Activated T-cell treated with anti-CD3 and anti-CD28 coated beads, Interleukin-2, amount 50 U/mL, for 72 hours (primary cell): ENCODE measurements at places on chromosomes 7 and 10. TPM values are rescaled to one million over a fixed set of nuclear protein-coding genes. Genes with fewer than 3 reads are reported as not detected.

The MMP21 gene
- total RNA-seq: not detected

The KLLN gene
- 0.22 TPM for total RNA-seq

The HYAL4 gene
- total RNA-seq: 1.8 TPM

The OR2A12 gene
- total RNA-seq: not detected

The ABCB4 gene
- 0.69 TPM for total RNA-seq

The PNLIPRP3 gene
- not detected for total RNA-seq

The FGFBP3 gene
- total RNA-seq: 1.1 TPM

The UNC5B gene
- 0.05 TPM for total RNA-seq

The OLAH gene
- total RNA-seq: 3.8 TPM

The HOXA7 gene
- not detected for total RNA-seq

- no peak for DNase-seq
Measured at GRCh38 chr7:121041516-121042148, 53.1 kb downstream of the CPED1 start.

GRCh38 chr10:23432639-23433038 is 6.2 kb upstream of the OTUD1 start:
- no peak for DNase-seq

- DNase-seq: no peak
Measured at GRCh38 chr10:126247446-126247975, 140.8 kb downstream of the ADAM12 start.

GRCh38 chr10:50596456-50596855 is 27.3 kb downstream of the SGMS1 start:
- no peak for DNase-seq

DNA sequence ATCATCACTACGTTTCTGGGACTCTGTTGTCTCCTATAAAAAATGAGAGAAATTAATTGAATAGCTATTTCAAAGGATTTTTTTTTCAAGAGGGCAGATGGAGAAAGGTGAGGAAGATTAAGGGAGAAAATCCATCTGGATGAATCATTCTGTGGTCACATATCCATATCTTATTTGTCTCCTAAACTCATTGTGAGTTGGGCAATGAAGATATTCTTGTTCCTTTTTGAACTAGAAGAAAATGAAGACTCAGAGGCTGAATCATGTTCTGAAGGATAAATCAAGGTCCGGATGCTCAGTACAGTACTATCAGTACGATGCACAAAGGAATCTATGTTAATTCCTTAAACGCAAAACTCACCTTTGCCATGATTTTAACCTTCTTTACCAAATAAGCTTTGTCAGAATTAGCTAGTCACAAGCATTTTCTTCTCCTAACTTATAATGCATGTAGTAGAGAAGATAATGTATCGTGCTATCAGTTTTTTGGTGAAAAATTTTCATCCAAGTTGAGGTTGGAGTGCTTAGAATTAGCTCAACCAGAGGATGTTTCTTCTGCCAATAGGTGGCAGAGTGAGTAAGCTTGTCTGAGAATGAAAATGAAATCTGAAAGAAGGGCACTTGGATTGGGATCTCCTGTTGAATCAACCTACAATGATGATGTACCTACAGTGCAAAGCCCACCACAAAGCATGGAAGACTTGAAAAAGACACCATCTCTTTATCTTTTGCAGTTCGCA is 446.9 kb downstream of the KIF20B start:
- DNase-seq: no peak

DNA sequence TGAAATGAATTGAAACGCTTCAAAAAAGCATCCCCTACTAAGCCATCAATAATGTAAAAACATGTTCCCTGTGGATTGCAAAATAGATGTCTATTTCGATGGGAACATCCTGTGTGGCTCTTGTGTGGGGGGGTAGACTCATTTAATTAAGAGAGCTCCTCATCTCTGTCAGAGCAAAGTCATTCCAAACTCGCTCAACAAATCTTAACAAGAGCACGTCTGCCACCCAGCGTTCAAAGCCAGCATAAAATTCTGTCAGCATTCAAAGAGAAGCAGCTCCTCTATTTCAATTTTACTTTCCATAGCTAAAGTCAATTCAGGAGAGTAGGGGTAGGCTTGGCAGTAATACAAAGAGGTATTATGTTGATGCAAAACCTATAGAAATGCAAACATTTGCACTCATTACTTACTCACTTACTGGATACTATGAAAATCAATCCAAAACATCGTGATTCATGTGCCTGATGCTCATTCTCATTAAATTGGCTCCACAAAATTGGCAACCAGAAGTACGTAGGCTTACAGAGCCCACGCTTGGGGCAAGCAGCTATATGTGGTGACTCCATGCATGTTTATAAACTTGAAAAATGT is 114.9 kb downstream of the IPMK start:
- DNase-seq: peak; percentile 46

GRCh38 chr7:22867003-22867402 is 44.4 kb upstream of the TOMM7 start:
- no peak for DNase-seq

- peak; percentile 68 for DNase-seq
Measured at GRCh38 chr10:62732841-62733653, 71.5 kb upstream of the ADO start.

DNA sequence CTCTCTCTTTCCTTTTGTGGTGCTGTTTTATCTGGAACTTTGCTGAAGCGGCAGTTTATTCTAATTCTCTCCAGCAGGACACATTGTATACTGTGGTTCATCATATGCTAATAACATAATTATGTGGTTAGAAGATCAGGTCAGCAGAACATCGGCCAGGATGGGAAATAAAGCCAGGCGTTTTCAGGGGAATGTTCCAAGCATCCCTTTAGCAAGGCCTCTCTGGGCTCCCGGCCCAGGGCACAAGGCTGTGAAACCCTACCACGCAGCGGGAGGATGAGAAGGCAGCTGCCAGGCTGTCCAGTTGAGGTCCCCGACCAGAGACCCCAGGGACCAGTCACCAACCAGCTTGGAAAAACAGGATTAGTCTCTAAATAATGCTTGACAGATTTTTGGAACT is 112.2 kb upstream of the GALNT17 start:
- DNase-seq: no peak

DNA sequence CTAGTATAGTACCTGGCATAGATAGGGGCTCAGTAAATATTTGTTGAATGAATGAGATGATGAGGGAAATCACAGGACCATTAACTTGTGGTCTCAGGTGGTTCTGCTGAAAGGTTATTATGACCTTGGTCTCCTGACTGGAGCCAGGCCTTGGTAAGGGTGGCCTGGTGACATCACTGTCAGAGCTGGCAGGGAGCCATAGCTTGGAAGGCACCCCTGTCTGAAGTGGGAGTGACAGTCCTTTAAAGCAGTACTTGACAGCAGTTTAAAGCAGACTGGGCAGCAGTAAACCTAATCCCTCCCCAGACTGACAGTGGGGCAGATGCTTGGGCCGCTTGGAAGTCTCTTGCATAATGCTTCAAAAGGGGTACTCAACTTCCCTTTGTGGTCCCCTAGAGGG is 13.4 kb downstream of the DPCD start:
- DNase-seq: no peak

GRCh38 chr10:133167693-133168616 is 7.9 kb downstream of the KNDC1 start:
- DNase-seq: no peak

- no peak for DNase-seq
Measured at GRCh38 chr10:112168733-112169132, 14.8 kb downstream of the GPAM start.

DNA sequence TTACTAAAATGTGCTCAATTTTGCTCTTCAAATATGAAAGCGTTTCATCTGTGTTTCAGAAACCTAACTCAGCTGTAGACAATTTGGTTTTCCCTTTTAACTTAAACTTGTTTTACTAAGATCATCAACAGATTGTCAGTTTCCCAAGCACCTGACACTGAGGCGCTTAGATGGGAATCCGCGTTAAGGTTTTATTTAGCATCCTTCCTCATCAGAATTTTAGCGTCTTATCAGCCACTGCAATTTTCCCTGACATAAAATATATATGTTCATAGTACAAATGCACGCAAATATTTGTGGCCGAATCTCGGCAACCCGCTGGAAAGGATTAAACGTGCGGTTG is 1.2 kb downstream of the SGCE start:
- no peak for DNase-seq

GRCh38 chr10:96468845-96469244 is 44.9 kb downstream of the TLL2 start:
- DNase-seq: no peak

GRCh38 chr10:113612154-113612553 is 51.7 kb downstream of the NRAP start:
- no peak for DNase-seq

- DNase-seq: no peak
Measured at GRCh38 chr10:75049316-75050148, 61.9 kb upstream of the SAMD8 start.

DNA sequence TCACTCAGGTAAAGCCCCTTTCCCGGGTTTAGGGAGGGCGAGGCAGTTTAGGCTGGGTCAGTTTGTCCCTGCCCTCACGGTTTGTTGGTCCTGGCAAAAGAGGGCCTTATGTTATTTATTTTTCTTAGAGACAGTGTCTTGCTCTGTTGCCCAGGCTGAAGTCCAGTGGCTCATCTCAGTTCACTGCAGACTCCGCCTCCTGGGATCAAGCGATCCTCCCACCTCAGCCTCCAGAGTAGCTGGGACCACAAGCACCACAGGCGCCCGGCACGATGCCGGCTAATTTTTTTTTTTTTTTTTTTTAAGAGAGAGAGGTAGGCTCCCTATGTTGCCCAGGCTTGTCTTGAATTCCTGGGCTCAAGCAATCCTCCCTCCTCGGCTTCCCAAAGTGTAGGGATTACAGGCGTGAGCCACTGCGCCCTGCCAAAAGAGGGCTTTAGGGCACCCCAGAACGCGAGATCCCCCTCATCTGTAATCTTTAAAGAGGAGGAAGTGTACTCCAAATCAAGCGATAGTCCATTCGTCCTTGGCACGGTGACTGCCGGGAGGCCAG is 626 bp upstream of the BMS1 start:
- DNase-seq: no peak

GRCh38 chr7:27173956-27174873 is at the start of gene HOXA10:
Gene HOXA10 (minus strand): TSS chr7:27174320. CDS start chr7:27174306, 14 bp downstream.
- DNase-seq: no peak

GRCh38 chr10:73931767-73932619 is 21.1 kb downstream of the PLAU start:
- peak; percentile 77 for DNase-seq

- no peak for DNase-seq
Measured at GRCh38 chr7:33601101-33601500, 304.2 kb upstream of the BMPER start.

GRCh38 chr7:121271916-121272315 is 56.9 kb upstream of the WNT16 start:
- no peak for DNase-seq

- no peak for DNase-seq
Measured at GRCh38 chr7:123972045-123972444, 47.0 kb downstream of the SPAM1 start.

DNA sequence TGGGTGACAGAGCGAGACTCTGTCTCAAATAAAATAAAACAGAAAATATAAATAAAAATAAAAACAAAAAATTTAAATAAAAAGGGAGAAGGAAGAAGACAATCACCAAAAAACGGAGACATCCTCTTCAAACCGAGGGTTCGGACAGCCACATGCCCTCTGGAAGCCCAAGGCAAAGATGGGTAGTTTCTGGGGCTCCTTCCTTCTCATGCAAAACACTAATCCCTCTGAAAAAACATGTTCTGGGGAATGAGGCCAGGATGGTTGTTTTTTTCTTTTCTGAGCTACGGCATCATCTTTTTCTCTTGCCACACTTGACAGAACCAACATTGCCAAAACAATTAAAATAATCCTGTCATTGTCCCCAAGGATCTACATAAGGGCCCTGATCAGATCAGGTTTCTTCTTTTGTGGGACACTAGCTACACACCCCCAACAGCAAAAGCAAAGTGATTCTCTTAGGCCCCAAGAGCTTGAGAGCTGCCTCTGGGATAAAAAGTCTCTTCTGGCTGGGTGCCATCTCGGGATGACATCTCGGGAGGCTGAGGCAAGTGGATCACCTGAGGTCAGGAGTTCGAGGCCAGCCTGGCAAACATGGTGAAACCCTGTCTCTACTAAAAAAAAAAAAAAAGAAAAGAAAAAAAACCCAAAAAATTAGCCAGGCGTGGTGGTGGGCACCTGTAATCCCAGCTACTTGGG is 14.2 kb upstream of the POR start:
- DNase-seq: no peak

- no peak for DNase-seq
Measured at GRCh38 chr10:87550741-87551140, 46.0 kb downstream of the MINPP1 start.

DNA sequence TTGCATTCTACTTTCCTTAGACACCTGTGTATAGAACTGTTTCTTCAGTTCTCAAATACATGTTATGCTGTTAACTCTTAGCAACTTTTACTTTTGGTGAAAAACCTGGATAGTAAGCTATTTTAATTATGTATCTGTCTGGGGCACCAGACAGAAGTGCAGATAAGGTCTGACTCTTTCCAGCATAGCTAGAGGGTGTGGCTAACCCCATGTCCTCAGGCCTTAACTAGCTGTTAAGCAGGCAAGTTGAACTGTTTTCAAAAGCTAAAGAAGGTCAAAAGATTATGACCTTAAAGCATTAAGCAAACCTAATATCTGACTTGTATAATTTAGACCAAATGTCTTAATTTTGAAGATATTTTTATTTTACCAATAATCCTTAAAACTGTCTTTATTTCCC is 45.1 kb upstream of the INHBA start:
- DNase-seq: no peak

DNA sequence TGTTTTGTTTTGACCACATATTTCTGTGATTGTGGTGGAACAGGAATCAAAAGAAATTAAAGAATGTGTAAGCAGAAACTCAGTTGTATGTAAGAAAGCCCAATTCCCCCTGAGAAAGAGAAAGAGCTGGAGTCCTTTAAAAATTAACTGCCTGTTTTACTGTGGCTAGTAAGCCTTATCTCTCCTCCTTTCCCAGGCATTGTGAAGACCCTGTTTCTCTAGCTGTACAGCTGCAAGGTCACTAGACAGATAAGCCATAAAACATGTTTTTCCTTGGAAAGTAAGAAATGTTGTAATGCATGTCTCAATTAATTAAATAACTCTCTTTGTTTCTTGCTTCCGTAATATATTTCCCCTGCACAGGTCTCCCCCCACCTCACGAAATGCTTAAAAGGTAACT is 53.5 kb downstream of the OR13A1 start:
- no peak for DNase-seq

- no peak for DNase-seq
Measured at GRCh38 chr7:121401896-121402295, 5.8 kb upstream of the FAM3C start.
